ENCODE measurements at places on chromosomes 2 and 18.

GRCh38 chr18:40387130-40387787, 1567.8 kb upstream of the PIK3C3 start:
- no peak for DNase-seq

GRCh38 chr2:47196046-47196445, 40.9 kb upstream of the STPG4 start:
- no peak for DNase-seq

DNA sequence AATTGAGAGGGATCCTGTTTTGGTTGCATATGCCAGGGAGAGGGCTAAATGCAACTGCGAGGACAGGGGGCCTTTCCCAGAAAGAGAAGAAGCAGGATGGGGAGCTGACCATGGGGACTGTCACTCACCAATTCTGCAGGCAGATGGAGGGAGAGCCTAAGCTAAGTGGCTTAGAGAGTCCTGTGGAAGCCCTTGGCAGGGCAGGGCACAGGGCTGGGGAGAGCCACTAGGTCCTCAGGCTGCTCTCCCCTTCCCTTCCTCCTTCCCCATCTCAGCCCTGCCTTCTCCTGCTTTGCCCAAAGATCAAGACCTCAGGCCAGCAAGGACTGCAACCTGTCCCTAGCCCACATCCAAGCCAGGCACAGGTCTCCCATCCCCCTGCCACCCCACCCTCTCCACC, 24.4 kb upstream of the CATIP start:
- DNase-seq = no peak

- no peak for DNase-seq
These were observed 26.6 kb upstream of the SPRED2 start for GRCh38 chr2:65458999-65459398.

DNA sequence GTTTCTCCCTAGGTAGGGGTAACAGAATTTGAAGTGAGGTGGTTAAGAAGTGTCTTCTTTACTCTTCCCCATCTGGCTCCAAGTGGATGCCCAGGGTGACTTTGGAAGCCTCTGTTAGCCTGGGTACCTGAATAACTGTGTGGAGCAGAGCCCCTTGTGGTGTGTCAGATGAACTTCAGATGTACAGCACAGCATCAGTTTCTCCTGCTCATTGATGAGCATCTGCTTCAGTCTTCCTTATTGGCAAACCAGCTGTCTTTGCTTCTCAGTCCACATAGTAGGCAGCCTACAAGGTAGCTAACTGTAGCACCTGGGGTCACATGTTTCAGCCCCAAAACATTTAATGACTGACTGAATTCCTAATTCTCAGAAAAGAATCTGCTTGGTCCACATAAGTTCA, 56.2 kb upstream of the ATP8B1 start:
- DNase-seq = no peak

GRCh38 chr2:230219419-230220331, at the start of gene SP110:
TSS of gene SP110 (minus strand) at chr2:230219984. CDS start at chr2:230216927, 3,057 bp downstream.
- DNase-seq = peak; percentile 86

GRCh38 chr2:206443735-206444527, 599 bp downstream of the ADAM23 start:
- DNase-seq = peak; percentile 78

- DNase-seq = no peak
These were observed 1.5 kb downstream of the TTC21B start for GRCh38 chr2:165952085-165952484.

DNA sequence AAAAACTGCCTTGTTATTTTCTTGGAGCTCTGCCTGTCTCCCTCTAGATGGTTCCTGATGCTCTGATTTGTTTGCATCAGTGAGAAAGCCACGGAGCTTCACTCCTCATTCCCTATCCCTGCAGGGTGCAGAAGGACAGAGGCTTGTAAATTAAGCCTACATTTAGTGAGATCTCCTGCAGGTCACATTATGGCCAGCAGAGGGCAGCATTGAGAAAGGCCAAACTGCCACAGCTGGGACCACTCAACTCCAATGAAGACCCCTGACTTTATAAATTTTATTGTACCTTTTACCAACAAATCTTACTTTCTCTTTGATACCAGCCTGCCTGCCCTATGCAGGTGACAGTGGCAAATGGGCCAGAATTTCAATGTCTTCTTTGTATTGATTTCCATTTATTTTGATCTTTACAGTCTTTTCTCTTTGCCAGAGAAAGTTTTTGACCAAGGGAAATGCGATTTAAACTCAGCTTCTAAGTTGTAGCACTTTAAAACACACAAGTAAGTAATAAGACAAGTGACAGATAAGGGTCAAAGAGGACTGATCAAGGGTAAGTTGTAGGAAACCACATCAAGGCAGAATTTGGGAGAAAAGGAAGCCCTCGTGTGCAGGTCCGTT, 1029.1 kb upstream of the KLHL29 start:
- DNase-seq = peak; percentile 16
